Stimulated activated CD8-positive, alpha-beta memory T cell treated with anti-CD3 and anti-CD28 coated beads, Interleukin-4, amount 100 ng/mL, for 1 hour (primary cell): ENCODE measurements at places on chromosomes 4 and X.

GRCh38 chr4:22514481-22514880, 1.4 kb downstream of the ADGRA3 start:
- DNase-seq = no peak

GRCh38 chr4:48341776-48342605, 662 bp downstream of the SLAIN2 start:
- no peak for DNase-seq

DNA sequence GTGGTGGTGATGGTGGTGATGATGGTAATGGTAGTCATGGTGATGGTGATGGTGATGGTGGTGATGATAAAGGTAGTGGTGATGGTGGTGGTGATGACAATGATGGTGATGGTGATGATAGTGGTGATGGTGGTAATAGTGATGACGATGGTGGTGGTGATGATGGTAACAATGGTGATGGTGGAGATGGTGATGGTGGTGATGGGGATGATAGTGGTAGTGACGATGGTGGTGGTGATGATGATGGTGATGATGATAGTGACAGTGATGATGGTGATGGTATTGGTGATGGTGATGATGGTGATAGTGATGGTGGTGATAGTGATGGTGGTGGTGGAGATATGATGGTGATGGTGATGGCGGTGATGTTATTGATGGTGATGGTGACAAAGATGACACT, 108.4 kb upstream of the NKX1-1 start:
- no peak for DNase-seq

DNA sequence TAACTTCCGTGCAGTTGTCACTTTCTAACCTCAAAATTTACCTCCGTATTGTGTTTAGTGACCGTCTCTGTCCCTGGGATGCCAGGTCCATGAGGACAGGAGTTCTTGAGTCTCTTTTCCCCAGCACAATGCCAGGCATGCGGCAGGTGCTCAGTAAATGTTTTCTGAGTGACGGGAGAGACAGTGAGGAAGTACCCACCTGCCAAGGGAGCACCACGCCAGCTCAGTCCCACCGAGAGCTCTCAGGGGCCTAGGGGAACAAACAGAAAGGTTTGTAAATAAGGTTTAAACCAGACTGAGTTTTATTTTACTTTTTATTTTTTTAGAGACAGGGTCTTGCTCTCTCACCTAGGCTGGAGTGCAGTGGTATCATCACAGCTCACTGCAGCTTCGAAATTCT, 81.5 kb upstream of the NKX1-1 start:
- no peak for DNase-seq

DNA sequence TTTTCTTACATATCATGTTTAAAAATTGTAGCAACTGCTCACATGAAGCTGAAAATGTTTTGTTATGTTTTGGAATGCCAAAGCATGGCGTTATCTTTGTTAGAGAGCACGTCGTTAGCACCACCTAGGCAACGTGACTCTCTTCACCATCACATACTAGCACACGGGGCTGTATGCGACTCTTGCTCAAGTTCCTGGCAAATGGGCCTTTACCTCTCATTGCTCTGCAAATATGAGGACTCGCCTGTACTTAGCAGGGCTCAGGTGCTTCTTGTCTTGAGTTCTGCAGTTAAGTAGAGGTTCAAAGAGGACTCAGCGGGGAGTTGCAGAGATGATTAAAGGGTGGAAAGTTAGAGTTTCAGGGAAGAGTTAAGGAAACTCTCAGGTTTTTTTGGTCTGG, 59.4 kb downstream of the CLCN4 start:
- no peak for DNase-seq

DNA sequence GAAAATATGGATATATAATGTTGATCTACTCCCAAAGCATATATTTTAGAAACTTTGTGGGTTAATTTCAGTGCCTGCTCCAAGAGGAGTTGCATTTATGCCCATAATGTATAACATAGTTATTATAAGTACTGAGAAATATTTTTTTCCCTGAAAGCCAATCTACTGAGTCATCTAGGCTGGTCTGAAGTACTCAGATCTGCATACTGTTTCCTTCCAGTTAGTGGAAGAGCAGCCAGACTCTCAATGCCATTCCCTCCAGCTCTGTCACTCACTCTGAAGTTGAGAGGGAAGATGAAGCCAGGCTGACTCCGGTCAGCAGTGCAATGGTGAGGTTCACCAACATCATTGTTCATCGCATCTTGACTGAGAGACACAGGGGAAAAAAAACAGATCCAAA, 505.1 kb downstream of the PPARGC1A start:
- DNase-seq = no peak

GRCh38 chrX:24643116-24643515, 4.0 kb downstream of the PCYT1B start:
- DNase-seq = no peak

DNA sequence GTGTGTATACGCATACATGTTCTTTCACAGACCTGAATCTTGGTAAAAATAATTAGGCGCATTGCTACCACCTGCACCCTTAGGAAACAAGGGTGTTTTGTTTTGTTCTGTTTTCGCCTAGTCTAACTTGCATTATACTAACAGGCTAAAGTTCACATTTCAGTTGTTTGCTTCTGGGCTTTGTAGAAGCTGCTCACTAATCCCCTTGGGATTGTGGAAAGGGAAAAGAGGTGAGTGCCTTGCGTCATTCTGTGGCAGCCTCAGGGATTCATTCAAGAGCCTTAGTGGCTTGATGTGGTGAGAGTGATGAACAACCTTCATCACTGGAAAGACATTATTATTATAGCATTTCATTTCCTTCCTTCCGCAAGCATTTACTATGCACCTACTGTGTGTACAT, 331.1 kb downstream of the ADGRL3 start:
- DNase-seq = no peak

DNA sequence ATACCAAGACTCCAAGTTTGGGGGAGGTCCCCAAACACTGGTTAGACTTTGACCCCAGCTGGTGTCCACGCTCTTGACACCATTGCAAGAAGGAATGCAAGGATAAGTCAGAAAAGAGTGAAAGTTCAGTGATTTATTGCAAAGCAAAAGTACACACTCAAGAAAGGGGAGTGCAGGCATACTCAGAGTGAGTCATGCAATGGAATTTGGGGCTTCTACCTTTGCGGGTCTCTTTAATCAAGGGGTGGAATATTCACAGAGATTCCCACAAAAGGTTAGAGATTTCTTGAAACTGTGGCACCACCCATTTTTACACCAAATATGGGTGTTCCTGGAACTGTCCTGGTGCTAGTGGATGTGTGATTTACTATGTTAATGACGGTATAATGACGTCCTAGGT, 5.2 kb upstream of the SMIM10L2A start:
- DNase-seq = no peak

DNA sequence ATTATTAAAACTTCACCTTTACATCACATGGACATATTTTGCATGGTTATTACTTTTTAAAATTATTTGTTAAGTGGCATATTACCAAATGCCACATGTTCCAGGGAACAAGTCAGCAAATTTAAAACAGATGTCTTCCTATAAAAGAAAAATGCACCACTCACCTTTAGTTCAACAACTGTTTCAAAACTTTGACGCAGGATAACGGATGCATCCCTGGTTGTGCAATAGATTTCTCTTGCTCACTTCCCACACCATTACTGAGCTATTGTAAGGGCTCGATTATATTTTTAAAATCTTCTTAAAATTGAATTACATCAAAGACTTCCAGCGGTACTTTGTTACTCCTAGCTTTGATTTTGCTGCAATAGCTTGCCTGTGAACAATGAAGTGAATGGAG, 93.0 kb upstream of the ARHGAP24 start:
- DNase-seq = no peak

DNA sequence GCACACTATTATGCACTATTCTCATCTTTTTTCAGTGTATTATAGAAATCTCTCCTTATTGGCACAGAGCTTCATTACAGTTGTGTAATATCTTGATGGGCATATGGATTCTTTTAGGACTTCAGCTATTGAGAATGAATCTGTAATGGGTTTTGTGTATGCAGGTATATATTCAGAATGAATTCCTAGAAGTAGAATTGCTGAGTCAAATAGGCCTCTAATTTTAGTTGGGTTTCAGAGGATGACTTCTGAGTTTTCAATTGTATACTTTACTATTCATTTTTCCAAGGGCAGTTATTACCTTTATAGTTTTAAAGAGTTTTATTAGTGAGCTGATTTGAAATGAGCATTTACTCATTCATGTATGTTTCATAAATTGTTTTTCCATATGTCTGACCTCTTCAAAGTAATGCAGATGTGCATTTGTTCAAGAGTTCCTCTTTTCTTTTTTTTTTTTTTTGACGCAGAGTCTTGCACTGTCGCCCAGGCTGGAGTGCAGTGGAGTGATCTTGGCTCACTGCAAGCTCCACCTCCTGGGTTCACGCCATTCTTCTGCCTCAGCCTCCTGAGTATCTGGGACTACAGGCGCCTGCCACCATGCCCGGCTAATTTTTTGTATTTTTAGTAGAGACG, 19.5 kb downstream of the CASP6 start:
- no peak for DNase-seq

DNA sequence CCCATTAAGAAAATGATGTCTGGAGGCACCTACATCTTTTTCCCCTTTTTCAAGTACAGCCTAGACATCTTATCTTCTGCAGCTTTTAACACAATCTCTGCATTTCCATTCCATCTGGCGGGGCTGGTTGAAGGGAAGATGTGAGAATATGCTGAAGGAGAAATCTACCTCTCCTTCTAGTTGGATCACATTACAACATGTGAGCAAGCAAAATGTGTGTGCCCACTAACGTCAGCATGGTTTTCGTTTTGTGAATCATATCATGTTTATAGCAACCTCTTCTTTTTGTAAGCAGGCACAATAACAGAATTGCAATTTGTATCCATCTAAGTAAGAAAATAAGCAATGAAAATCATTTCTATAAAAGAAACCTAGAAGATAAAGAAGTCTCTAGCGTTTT, 28.9 kb upstream of the MID1 start:
- no peak for DNase-seq

- no peak for DNase-seq
Observed at GRCh38 chr4:114019276-114019968, 40.0 kb upstream of the ARSJ start.

DNA sequence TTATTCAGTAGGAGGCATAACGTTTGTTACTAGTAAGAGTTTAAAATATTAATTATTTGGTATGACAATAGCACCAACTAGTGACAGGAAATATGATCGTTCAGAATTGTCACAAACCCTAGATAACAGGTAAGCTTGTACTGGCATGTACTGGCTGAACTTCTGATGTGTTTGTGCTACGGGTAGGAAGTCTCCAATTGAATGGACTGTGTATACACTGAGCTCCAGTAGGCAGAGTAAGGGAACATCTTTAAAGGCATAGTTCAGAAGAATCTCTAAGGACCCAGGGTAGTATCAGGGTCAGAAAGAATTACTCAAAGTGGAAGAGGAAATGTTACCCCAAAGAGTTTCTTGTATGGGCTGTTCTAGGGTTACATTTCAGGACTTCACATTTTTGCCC, 230.4 kb downstream of the EDA2R start:
- no peak for DNase-seq

DNA sequence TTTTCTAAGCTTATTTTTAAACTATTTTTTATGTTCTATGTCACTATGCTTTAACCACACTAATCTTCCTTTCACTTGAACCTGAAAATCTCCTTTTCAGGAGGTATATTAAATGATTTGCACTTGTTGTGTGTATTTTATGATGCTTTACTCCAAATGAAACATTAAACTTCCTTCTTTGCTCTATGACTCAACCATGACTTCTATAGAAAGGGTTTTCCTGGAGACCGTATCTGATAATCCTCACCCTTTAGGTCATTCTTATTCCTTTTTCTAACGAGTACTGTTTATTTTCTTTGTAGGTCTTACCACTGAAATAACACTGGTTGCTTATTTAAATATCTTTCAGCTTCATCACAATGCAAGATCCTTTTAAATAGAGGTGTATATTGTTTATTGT, 1163.2 kb downstream of the PCDH18 start:
- DNase-seq = no peak
